A549 treated with Hydrocortisone at 1 μM for 4 hours (cell line): ENCODE measurements at places on chromosomes 16 and 17. TPM values are rescaled to one million over a fixed set of nuclear protein-coding genes. Genes with fewer than 3 reads are reported as not detected.

The SLC5A11 gene
- total RNA-seq: 0.22 to 0.51 TPM (median 0.36 TPM) in 5 replicates

The SCNN1G gene
- 1.9 to 2.5 TPM (median 2.3 TPM) in 5 replicates for total RNA-seq

The CHAD gene
- total RNA-seq: not detected in 5 replicates

The KRT28 gene
- total RNA-seq: not detected in 5 replicates

The MYO15A gene
- 0.34 to 0.54 TPM (median 0.37 TPM) in 5 replicates for total RNA-seq
